ENCODE measurements at places on chromosomes 5 and 9.

DNA sequence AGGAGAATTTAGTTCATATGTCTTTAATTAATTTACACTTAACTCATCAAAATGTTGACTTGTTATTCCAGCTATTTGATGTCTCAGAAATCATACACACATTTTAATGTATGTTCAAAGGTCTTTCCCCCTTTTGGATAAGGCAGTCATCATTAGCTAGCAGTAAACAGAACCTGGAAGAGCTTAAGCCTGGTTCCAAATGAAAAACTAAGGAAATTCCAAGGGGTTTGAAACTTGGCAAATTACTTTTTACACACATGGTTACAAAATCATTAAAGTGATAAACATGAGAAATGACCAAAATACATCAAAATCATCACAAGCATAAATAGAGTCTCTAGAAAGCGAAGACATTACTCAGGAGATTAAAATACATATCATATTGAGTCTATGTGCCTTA is 359.8 kb upstream of the ZNF608 start:
- DNase-seq: no peak

DNA sequence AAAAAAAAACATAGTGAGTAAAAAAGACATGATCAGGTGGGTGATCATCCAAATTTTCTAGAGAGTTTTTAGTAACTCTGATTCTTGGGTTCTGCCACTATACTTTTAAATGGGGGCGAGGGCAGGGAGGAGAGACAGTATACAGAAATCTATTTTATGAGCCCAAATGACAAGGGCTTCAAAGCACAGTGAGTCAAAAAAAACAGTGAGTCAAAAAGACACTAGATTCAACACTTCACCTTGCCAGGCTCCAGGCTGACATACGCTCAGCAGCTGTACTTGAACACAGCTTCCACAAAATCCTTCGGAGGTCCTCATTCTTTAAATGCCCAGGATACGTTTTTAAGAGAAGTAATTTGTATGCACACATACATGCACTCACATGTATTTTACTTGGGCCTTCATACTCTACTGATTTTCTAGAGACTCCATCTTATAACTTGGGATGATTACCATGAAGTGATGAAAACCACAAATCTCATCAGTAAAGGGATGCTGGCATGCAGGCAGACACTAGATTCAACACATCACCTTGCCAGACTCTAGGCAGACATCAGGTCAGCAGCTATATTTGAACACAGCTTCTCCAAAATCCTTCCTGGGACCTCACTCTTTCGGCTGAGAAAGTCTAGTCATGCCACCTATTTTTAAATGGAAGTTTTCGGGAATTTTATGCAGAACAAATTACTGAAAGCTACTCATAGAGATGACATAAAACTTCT is 28.8 kb downstream of the NR3C1 start:
- no peak for DNase-seq

GRCh38 chr5:53448851-53449250 is 31.6 kb upstream of the FST start:
- no peak for DNase-seq

GRCh38 chr5:131966551-131966950 is 21.1 kb upstream of the MEIKIN start:
- DNase-seq: no peak

GRCh38 chr5:173567548-173567947 is 48.9 kb downstream of the BOD1 start:
- no peak for DNase-seq

- no peak for DNase-seq
These were observed 32.9 kb downstream of the TSPAN17 start for GRCh38 chr5:176680226-176680563.

- DNase-seq: no peak
These were observed 17.8 kb downstream of the SPIN1 start for GRCh38 chr9:88406051-88406450.

GRCh38 chr5:78132507-78132906 is 162.0 kb downstream of the AP3B1 start:
- DNase-seq: no peak

DNA sequence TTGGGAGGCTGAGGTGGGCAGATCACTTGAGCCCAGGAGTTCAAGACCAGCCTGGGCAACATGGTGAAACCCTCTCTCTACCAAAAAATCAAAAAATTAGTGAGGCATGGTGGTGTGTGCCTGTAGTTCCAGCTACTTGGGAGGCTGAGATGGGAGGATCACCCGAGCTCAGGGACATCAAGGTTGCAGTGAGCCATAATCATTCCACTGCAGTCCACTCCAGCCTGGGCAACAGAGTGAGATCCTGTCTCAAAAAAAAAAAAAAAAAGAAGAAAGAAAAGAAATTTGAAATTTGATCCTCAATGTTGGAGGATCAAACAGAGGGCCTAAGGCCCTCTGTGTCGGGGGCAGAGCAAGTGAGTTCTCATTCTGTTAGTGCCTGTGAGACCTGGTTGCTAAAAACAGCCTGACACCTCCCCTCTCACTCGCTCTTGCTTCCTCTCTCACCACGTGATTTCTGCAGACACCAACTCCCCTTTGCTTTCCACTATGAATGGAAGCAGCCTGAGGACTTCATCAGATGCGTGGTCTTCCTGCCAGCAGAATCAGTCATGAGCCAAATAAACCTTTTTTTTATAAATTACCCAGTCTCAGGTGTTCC is 8.4 kb upstream of the GOLPH3 start:
- peak; percentile 21 for DNase-seq

GRCh38 chr5:14773588-14773987 is 98.0 kb downstream of the ANKH start:
- no peak for DNase-seq

DNA sequence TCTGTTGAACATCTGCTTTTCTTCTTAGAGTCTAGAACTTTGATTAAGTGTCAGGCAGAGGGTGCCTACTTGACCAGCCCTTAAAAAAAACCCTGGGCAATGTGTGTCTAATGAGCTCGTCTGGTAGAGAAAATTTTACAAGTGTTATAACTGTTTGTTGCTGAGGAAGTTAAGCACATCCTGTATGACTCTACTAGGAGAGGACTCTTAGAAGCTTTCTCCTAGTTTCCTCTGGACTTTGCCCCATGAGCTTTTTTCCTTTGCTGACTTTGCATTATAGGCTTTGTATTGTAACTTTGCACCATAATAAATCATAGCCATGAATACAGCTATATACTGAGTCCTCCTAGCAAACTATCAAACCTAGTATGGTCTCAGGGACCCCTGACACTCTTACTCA is 39.4 kb downstream of the GNG10 start:
- no peak for DNase-seq

DNA sequence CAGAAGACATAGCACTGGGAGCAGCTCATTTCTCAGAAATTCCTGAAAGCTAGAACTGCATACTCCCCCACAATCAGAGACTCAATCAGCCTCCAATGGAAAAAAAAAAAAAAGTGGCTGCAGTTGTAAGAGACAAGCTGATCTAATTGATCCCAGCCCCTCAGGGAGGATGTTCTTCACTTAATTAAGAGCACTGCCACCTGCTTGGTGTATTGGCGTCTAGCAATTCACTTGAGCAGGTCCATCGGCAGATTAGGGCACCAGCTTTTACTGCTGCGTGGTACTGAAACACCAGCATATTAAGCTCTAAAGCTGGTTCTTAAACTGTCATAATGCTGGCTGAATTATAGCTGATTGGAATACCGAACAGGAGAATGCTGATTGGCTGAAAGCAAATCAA is 1890.1 kb upstream of the WWC1 start:
- DNase-seq: no peak

DNA sequence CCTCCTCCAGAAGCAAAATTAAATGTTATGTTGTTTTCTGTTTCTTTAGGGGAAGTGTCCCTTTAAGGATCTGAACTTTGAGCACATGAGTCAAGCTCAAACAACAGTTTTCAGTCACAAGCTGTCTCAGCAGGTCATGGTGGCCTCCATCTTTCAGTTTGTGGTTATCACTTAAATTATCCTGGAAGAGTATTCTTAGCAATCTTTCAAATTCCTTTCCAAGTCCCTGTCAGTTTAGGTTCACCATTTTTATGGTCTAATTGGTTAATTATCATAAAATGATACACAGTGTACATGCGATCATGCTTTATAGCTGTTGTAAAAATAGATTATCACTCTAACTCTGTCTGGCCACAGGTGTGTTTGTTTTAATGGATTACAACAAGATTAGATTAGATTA is 43.1 kb upstream of the SELENOP start:
- DNase-seq: peak; percentile 68

GRCh38 chr5:150157168-150157567 is 1.5 kb upstream of the PDGFRB start:
- DNase-seq: no peak

DNA sequence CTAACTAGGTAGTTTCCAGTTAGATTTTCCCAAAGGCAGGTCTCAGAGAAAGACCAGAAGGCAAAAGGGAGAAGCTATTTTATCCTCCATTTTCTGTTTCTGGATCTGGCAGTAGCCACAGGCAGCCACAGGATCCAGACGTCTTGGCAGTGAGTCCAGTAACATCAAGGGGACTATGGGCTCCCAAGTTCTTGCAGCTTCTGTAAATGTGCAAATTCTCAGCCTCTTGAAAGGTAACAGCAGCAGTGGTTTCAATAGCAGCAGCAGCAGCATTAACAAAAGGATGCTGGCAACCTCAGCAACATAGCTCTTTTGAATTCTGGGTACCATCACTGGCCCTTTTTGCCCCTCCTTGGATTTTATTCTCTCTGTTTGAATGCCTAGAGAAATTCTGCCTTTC is 27.1 kb upstream of the IL33 start:
- DNase-seq: no peak

DNA sequence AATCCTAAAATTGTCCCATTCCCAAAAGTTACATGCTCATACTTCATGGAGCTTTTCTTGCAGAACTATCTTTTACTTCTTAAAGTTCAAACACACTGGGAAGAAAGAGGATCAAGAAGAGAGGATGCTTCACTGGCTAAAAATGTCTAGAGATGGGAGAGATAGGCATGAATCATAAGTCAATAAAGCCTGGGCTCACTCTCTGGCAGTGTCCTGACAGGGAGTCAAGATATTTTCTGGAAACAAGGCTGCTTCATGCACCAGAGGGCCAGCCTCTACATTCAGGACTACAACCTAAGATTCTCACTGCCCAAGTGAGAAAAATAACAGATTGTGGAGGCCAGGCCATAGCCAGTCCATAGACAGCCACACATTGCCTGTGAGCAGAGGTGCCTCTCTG is 1358.4 kb downstream of the EFNA5 start:
- no peak for DNase-seq

DNA sequence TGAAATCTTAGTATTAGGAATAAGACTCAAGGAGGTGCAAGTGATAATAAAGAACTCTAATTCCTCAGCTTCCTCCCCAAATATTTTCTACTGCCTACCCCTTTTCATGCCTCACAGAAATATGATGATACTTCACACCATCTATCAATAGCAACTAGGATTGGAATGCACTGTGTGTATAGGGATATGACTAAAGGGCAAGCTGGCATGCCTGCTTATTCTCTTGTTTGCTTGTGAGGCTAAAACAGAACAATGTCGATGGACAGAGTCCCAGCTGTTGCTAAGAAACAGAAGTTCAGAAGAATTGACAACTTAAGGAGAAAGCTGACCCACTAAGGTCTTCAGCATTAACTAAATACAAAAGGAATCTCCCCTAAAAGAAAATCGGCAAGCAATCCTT is 9.7 kb upstream of the CHD1 start:
- no peak for DNase-seq

DNA sequence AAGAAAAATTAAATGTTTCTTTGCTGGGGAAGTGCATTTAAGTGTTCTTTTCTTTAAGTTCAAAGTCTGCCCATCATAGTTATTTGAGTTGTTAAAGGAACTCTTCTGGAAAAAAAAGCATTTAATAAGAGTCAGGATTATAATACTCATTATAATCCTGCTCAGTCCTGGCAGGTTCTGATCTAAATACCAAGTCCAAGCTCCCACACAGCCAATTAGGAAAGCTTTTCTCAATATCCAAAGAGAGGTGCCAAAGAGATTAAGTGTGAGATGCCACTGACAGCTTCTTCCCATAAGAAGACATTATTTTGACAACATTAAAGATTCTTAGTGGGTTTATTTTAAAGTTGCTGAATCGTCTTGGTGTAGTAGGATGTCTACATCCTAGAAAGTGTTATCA is 235.2 kb upstream of the DAB2 start:
- DNase-seq: no peak

- peak; percentile 31 for DNase-seq
These were observed 17.2 kb upstream of the RGS3 start for GRCh38 chr9:113446323-113446740.

DNA sequence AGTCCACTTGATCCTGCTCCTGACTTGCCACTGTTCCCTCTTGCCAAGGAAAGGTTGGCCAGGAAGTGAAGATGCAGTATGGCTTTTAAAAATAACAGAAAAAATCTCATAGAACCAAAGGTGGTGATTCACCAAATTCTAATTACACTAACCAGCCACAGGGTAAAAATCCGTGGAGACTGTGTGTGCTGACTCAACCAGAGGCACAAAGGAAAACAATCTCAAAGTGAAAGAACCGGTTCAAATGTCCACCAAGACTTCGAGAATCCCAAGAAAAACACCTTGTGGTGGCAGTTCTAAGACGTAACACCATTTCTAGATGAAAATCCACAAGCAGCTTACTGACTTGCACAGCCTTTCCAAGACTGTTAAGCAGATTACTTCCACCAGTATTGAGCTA is 279.1 kb downstream of the TLE1 start:
- no peak for DNase-seq

GRCh38 chr5:132987531-132988408 is 24.3 kb upstream of the AFF4 start:
- no peak for DNase-seq

DNA sequence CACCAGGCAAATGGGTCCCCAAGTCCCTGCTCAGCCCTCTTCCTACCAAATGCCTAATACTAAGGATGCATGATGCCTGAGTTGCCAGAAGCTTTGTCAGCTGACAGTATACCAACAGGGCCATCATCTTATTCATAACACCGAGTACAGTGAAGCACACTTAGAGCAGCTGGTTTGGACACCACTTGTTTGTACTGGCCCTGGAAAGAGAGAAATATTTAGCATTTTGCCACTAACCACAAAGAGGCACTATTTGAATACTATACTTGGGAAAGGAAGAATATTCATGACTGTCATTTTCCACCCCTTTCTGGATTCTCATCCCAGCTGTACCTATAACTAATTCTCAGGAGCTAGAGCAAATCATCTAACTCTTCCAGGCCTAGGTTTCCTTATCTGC is 364.4 kb upstream of the KIF2A start:
- no peak for DNase-seq

Measured in MM.1S (cell line).